Calu3 (cell line): ENCODE measurements at places on chromosomes 4 and X. TPM values are rescaled to one million over a fixed set of nuclear protein-coding genes. Genes with fewer than 3 reads are reported as not detected.

PDCL2 gene
- total RNA-seq: not detected in 2 replicates

SPANXA2 gene
- not detected in 2 replicates for total RNA-seq

UNC5C gene
- total RNA-seq: not detected in 2 replicates

ODAPH gene
- not detected in 2 replicates for total RNA-seq

PPBP gene
- not detected in 2 replicates for total RNA-seq

STBD1 gene
- 3.2 and 5.0 TPM in 2 replicates for total RNA-seq

TMEM150C gene
- total RNA-seq: 0.98 and 1.4 TPM in 2 replicates

TREX2 gene
- 2.0 and 2.2 TPM in 2 replicates for total RNA-seq

AR gene
- 0.34 and 0.83 TPM in 2 replicates for total RNA-seq

ARHGEF6 gene
- 0.07 and 0.17 TPM in 2 replicates for total RNA-seq

RS1 gene
- not detected in 2 replicates for total RNA-seq

- peak; percentile 24 for DNase-seq
These were observed 38.0 kb downstream of the MAGEE2 start for GRCh38 chrX:75746891-75747639.

DNA sequence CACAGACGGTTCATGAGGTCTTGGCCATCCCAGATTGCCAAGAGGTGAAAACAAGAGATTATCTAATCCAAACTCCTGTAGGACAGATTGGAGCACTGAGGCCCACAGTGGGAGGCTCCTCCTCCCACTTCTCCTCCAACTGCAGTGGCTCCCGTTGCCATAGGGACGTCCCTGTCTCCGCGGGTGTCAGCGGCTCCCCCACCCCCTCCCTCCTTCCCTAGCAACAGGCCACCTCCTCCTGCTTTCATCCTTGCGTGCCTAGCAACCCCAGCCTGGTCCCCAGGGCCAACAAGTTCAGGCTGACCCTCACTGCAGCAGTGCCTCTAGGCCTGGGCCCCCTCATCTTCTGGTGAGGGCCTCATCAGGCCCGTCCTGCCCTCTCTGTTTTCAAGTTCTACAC, 6.8 kb upstream of the IQSEC2 start:
- no peak for DNase-seq

DNA sequence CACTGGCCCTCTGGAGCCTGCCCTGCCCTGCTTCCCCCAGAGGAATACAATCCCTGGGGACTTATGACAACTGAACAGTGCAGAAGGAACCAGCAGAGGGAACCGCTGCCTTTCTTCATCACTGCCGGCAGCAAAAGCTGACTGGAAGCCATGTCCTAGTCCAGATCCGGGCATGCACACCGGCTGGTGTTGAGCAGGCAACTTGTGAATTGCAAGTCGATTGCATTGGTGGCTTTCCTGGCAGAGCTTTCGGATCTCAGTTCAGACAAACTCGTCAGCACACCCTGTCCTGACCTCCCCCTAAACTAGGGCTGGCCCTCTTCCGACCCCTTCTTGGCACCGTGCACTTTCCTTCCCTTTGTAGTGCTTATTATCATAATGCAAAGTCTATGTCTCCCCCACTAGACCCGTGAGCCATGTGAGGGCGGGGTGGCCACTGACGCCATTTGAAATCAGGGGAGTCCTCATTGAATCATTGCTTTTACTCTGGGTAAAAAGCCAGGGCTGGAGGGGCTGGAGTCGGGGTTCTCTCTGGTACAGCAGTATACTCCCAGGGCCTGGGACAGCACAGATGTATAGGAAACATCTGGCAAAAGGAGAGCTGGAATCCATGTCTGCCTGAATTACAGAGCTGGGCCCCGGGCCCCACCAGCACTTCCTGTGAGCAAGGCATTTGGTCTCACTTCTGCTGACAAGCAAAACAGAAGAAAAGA, 1.8 kb downstream of the ARHGAP4 start:
- DNase-seq: no peak

GRCh38 chr4:16663732-16664131, 234.7 kb downstream of the LDB2 start:
- no peak for DNase-seq

DNA sequence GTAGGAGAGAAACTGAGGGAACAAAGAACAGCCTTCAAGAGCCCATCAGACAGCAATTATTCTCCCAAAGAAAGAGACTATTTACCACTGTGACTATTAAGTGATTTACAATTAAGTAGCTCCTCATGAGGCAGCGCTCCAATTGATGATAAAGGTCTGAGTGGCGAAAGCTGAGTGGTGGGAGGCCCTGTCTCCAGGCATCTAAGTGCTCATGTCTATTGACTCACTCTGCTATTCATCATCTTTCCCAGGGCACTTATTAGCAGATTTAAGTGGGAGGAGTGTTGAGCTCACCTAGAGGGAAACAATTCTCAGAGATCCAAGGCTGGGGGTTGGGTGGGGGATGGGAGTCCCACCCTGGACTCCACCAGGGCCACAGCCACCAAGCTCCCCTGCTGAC, 23.3 kb downstream of the AMER1 start:
- DNase-seq: no peak

DNA sequence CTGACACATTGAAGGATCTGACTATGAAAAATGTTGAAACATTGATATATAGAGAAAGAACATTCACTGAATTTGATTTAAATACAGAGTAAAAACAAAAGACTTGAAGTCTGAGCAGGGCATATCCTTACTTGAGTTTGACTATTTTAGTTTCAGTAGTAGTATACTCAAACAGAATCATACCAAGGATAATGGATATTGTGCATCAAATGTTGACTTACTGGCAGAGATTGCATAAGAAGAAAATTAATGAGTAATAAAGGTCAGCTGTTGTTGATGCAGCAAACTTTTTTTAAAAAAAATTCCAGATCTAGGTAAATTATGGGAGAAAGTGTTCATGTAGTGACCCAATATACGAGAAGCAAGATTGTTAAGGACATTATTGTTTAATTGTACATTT, 94.5 kb upstream of the APOOL start:
- no peak for DNase-seq

DNA sequence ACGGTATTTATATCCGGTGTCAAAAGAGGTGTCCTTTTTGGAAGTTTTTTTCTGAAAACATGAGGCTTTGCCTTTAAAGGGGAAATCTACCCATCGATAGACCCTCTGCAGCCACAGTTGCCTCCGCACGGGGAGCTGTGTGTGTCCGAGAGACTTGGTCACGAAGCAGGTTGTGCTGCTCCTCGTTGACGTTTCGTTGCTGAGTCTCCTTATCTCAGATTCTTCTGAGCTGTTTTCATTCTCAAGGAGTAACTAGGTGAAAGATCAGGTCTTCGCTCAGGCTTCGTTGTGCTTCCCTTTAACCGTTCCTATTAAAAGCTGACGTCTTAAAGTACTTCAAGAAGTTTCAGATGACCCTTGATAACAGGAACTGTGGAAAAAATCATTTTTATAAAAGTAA, 23.8 kb downstream of the TRMT44 start:
- no peak for DNase-seq

GRCh38 chrX:42680666-42681065, 97.3 kb downstream of the PPP1R2C start:
- DNase-seq: no peak

- no peak for DNase-seq
These were observed 18.4 kb downstream of the ZNF827 start for GRCh38 chr4:145920205-145920604.

DNA sequence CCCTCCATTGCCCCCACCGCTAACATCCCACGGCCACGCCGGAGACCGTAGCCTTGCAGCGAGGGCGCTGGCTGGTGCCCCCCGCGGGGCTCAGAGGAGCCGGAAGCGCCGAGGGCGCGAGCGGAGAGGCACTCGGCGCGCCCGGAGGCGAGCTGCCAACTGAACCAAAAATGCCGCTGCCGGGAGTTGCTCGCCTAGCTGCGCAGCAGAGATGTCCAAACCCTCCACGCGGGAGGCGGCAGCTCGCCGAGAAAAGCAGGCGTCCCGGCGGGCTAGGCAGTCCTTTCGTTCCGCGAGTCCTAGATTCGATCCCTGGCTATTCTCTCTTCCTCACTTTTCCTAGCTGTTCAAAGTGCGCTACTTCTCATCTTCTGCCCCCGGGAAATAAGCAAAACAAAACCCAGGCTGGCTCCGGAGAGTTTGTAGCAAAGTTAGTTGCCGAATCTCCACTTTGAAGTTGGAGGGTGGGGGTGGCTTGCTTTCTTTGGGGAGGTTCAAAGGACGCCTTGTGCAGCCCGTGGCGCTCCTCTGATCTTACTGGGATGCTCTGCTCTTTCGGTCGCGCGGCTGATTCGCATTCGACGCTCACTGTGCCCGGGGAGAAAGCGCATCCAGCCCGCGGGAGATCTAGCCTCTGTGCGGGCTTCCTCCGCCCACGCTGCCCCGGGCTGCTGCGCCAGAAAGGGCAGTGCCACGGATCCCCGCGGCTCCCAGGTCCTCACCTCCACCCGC, 723 bp downstream of the NKX6-1 start:
- DNase-seq: peak; percentile 15

DNA sequence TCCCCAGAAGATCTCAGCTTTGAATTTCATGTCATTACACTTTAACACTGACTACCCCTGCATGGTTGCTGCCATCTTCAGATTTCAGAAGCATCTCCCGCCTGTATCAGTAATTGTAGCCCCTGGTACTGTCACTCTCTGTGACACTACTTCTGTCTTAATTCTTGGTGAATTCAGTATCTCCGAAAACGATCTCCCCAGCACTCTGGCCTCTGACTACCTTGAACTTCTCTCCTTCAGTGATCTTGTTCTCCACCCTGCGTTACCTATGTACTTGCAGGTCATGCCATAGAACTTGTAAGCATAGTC, 53.8 kb upstream of the ABCG2 start:
- no peak for DNase-seq

- no peak for DNase-seq
These were observed 185.5 kb downstream of the NDST4 start for GRCh38 chr4:114927881-114928280.

DNA sequence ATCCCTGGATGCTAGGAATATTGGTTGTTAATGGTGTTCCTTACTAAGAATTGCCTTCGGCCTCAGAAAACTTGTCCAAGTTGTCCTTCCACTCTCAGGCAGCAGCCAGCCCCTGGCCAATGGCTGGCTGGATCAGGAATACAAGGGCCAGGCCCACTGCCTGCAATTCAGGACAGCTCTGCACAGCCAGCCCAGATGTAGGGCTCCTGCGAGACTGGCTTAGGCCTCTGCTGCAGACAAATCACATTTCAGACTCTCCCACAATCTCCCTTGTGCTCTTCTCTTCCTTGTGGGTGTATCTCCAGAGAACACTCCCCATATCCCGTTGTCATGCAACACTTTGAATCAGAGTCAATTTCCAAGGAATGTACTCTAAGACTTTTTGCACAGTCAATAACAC, 747.6 kb upstream of the FTHL17 start:
- DNase-seq: no peak

- DNase-seq: no peak
These were observed 186.3 kb downstream of the MOSPD2 start for GRCh38 chrX:15059474-15059873.

DNA sequence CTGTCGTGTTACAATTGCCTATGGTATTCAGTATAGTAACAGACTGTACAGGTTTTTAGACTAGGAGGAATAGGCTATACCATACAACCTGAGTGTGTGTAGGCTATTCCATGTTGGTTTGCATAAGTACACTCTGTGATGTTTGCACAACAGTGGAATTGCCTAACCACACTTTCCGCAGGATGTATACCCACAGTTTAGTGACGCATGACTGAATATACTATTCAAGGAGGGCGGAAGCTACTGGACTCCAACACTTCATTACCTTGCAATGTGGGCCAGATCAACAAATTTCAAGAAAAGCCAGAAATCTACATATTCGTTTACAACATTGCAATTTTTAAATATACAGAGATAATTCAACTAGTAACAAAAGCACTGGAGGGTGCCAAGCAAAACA, 317.2 kb downstream of the PDGFC start:
- no peak for DNase-seq

DNA sequence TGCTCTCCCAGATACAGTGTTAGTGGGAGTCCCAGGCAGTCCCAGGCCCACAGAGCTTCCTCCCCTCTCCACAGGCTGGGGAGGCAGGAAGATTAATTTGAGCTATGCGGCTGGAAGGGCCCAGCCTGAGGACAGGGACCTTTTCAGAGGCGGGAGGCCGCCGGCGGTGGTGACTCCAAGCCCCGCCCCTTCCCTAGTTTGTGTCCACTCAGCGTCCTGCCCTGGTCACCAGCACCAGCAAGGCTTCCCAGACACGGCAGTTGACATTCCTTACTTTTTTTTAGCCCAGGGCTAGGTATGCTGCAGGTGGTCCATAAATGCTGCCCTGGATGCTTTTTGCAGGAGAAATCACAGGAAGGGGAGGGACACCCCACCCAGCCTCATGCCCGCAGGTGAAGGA, 67.7 kb upstream of the LRPAP1 start:
- no peak for DNase-seq

DNA sequence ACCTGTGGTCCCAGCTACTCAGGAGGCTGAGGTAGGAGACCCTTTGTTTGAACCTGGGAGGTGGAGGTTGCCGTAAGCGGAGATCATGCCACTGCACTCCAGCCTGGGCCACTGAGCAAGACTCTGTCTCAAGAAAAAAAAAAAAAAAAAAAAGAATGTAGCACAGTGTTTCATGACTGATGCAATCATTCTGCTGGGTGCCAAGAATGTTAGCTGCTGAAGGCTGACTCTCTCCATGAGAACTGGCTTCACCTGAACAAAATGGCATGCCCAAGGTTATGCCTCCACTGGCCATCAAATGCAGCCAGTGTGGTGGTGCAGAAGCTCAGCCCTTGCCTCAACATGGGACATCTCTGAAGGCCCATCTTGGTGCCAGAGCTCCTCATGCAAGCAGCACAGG, 412.1 kb downstream of the ADAM29 start:
- DNase-seq: no peak

GRCh38 chrX:74613370-74614092, 893 bp downstream of the RLIM start:
- DNase-seq: peak; percentile 11

DNA sequence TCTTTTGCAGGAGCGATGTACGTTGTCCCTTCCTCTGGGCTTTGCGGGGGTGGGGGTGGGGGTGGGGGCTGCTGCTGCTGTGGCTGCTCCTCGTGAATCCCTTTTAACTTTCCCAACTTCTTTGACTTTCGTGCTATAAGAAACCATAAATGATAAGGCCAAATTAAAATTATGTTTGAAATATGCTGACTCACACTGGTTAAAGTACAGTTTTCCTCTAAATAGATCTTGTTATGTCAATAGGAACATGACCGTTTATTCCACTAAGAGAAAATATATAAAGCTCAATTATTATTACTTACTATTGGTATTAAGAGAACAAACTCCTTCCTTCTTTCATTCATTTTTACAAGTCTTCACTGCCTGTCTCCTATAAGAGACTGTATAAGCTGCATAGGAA, 287.4 kb downstream of the NR3C2 start:
- no peak for DNase-seq

- no peak for DNase-seq
These were observed 1.6 kb downstream of the EGF start for GRCh38 chr4:109914322-109914721.
